ENCODE measurements at places on chromosomes 11 and 22. TPM values are rescaled to one million over a fixed set of nuclear protein-coding genes. Genes with fewer than 3 reads are reported as not detected.

The TTC36 gene
- total RNA-seq = 30.4 TPM

The ESAM gene
- total RNA-seq = 257 TPM

The PACSIN2 gene
- 95.5 TPM for total RNA-seq

The TMPRSS13 gene
- not detected for total RNA-seq

The MMP1 gene
- not detected for total RNA-seq

- no peak for DNase-seq
Observed at GRCh38 chr11:92886243-92886905, 83.1 kb upstream of the MTNR1B start.

DNA sequence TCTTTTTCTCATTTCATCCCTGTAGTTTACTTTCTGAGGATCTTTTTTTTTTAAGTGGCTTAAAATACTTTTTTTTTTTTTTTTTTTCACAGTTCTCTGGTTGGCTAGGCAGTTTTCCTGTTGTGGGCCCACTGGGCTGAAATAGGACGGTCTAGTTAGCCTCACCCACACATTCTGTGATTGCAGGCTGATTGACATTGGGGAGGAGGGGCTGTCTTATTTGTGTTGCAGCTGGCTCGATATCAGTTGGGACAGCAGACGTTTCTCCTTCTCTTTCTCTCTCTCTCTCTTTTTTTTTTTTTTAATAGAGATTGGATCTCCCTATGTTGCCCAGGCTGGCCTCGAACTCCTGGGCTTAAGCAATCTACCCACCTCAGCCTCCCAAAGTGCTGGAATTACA lies 6.9 kb downstream of the BCR start:
- no peak for DNase-seq

GRCh38 chr22:28017558-28017820 lies 98.4 kb upstream of the PITPNB start:
- no peak for DNase-seq

GRCh38 chr11:45304992-45305335 lies 18.8 kb upstream of the SYT13 start:
- DNase-seq = no peak

DNA sequence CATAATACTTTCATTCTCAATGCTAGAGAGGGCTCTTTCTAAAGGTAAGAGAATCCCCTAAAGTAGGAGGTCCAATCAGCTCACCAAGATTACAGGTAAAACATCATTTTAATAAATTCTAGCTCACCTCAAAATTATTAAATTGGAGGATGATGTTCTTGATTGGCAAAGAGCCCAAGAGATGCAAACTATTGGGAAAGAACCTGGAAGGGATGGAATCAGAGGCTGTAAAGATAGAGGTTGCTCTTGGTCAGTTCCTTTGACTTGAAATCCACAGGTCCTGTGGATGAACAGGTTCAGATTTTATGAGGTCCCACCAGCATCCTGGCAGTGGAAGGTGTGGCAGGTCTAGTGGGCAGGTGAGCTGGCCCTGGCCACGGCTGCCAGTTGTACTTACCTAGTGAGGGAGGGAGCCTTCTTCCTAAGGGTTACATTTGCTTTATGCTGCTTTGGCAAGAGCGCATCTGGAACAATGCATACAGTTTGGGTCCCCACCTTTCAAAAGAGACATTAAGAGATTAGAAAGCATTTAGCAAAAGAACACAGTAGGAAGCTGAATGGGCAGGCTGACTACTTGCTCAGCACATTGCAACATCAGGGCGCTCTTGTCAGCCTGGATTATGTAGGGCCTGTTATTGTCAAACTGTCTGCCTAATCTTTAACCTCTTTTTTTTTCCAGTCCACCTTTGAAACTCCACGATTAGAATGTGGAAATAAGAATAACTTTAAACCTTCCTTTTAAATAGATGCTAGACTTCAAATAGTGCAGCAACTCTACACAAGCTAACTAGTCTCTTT lies 97.0 kb downstream of the RDX start:
- DNase-seq = no peak

GRCh38 chr11:63765688-63766241 lies 2.8 kb downstream of the ZFTA start:
- DNase-seq = no peak

DNA sequence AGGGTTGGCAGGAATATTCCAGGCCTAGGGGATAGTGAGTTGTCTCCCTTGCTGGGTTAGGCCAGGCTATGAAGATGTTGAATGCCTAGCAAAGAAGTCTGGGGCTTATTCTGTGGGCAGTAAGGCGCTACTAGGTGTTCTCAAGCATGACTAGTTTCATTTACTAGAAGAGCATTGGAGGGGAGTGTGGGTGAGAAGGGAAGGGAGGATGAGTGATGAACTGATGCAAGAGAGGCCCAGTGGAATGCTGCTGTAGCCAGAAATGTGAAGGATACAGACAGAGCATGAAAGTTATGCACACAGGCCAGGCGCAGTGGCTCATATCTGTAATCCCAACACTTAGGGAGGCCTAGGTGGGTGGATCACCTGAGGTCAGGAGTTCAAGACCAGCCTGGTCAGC lies 33.5 kb downstream of the POU2F3 start:
- DNase-seq = no peak

DNA sequence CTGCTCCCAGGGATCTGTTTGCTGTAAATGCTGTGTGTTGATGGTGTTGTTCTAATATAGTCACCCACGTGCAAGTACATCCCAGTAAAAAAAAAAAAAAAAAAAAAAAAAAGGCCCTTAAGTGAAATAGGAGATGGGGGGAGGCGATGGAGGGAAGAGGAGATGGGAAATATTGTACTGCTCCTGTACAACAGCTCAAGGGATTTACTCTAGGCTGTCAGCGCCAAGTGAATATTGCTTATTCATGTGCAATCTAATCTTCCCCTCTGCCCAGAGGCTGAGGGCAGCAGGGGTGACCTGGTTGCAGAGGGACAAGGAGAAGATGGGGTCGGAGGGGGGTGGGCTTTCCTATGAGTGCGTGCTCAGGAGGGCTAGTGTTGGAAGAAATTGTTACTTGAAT lies 206.2 kb upstream of the CADM1 start:
- DNase-seq = no peak

DNA sequence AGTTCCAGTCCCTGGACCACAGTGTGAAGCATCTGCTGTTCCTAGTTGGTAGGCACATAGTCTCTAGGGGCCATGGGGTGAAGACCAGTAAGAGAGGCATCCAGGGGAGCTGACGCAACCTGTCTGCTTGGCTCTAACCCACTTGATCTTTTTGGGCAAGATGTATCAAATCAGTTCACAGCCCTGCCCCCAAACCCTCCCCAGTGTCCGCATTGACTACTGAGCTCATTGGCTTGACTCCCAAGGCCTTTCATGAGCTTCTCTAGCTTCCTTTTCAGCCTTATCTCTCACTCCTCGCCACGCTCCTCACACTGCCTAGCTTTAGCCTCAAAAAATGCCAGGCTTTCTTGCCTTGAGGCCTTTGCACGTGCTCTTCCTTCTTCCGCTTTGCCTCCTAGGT lies 29.7 kb upstream of the ABCC8 start:
- no peak for DNase-seq

GRCh38 chr22:44668886-44669521 lies 33.0 kb upstream of the PRR5 start:
- DNase-seq = no peak

DNA sequence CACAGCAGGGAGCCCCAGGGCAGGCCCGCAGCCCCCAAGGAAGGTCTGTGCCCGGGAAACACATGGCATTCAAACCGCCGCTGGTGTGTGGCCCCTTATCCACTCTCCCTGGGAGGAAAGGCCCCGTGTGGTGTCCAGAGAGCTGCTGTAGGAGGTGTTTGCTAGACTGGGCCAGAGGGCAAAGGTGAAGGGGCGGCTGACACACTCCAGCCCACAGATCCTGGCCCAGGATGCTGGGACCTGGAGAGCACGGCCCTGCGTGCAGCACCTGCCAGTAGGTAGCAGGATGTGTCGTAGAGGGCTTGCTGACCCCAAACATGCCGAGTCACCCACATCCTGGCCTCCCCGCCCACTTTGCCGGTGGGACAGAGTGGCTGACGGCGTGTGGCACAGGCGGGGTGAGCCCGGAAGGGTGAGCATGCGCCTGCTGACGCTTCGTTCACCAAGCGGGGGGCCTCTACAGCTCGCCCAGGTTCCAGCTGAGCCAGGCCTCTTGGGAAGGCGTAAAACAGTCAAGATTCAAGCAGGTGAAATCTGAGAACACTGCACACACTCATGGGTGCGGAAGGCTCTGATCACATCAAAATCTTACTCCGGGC lies 11.0 kb downstream of the OSBPL5 start:
- no peak for DNase-seq

Measured in ascending aorta (tissue), 2 donors.